ENCODE measurements at places on chromosomes 7 and 10. TPM values are rescaled to one million over a fixed set of nuclear protein-coding genes. Genes with fewer than 3 reads are reported as not detected.

The ANXA8 gene
- total RNA-seq, result 3.9 TPM

DNA sequence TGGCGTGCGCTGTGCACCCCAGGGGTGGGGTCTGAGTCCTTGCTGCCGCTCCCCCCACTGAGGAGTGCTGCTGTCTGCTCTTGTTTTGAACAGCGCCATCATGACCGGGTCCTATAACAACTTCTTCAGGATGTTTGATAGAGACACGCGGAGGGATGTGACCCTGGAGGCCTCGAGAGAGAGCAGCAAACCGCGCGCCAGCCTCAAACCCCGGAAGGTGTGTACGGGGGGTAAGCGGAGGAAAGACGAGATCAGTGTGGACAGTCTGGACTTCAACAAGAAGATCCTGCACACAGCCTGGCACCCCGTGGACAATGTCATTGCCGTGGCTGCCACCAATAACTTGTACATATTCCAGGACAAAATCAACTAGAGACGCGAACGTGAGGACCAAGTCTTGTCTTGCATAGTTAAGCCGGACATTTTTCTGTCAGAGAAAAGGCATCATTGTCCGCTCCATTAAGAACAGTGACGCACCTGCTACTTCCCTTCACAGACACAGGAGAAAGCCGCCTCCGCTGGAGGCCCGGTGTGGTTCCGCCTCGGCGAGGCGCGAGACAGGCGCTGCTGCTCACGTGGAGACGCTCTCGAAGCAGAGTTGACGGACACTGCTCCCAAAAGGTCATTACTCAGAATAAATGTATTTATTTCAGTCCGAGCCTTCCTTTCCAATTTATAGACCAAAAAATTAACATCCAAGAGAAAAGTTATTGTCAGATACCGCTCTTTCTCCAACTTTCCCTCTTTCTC, 26.0 kb downstream of the BNIP3 start:
- DNase-seq, result no peak

- no peak for DNase-seq
Observed at GRCh38 chr10:118658762-118659161, 63.3 kb upstream of the PRLHR start.

The NKX1-2 gene
- total RNA-seq, result not detected

The LGI1 gene
- total RNA-seq, result not detected

DNA sequence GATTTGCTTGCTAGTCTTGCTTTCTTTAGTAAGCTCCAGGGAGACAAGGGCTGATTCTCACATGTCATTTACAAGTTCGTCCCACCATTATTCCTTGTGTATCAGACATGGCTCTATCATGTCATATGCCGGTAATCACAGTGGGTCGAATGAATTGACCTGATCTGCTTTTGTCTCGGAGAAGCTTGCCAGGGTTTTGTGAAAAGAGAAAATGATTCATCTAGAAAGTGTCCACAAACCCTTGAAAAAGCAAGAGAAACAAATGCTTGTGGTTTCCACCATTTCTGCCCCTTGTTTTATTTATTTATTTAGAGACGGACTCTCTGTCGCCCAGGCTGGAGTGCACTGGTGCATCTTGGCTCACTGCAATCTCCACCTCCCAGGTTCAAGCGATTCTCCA, 278.5 kb downstream of the TCF7L2 start:
- DNase-seq, result peak; percentile 36

The ANKRD30A gene
- total RNA-seq, result 0.97 TPM

The NDUFB8 gene
- total RNA-seq, result 162 TPM

The NKX2-3 gene
- not detected for total RNA-seq

The CALHM2 gene
- total RNA-seq, result 19.6 TPM

- no peak for DNase-seq
Observed at GRCh38 chr7:82961240-82961639, 201.4 kb downstream of the PCLO start.

The GIMAP2 gene
- total RNA-seq, result 2.6 TPM

DNA sequence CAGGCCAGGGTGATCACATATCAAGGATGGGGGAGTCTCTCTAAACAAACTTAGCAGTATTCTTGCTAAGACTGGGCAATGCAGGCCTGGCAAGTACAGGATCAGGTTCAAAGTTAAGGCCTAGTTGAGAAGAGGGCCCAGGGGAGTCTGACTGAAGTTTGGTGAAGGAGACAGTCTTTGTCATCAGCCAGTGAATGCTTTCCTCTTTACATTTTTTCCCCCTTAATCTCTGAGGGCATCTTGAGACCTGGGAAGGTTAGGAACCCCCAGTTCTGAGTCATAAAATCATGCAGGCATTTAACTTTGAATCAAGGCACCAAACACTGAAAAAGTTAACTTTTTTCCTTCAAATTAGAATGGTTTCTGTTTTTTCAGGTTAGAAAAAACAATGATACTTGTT, 311.5 kb downstream of the REEP3 start:
- DNase-seq, result no peak

The AMPH gene
- total RNA-seq, result 0.86 TPM

DNA sequence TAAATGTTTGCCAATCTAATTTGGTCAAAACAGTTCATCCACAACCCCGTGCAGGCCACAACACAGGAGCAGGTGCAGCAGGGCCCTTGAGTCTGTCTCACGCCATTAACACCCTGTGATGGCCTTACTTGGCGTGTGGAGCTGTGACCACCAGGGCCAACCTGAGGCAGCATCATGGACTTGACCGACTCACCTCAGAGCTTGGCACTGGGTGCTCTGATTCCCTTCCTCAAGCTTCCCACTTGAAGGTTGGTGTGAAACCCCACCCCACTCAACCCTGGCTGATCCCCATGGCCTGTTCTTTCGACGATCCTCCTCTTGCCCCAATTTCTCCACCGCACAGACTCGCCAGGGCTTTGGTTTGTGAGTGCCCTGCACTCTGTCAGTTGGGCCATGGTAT, 623.1 kb downstream of the PTPRN2 start:
- DNase-seq, result no peak

The ESYT2 gene
- total RNA-seq, result 66.7 TPM

GRCh38 chr7:36261019-36261754, 108.1 kb downstream of the EEPD1 start:
- DNase-seq, result peak; percentile 55

GRCh38 chr7:2510909-2511768, 8.4 kb upstream of the LFNG start:
- DNase-seq, result peak; percentile 26

The CCDC3 gene
- total RNA-seq, result 0.43 TPM

The TRPV6 gene
- total RNA-seq, result not detected

DNA sequence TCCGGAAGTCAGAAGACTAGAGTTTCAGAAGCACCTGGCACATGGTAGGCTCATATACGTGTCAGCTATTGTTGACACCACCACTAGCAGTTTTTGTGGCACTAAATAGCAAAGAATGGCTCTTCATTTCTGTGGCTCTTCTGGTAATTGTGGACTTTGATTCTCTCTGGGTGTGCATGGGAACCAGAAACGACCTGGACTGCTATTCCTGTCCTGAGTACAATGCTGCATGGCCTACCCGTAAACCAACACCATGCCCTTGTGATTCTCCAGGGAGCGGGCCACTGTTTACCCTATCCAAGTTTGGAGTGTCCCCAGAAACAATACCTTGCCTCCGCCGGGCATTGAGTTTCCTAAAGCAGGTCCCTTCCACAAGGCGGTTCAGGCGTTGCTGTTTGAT, 162.9 kb upstream of the AOAH start:
- DNase-seq, result no peak

DNA sequence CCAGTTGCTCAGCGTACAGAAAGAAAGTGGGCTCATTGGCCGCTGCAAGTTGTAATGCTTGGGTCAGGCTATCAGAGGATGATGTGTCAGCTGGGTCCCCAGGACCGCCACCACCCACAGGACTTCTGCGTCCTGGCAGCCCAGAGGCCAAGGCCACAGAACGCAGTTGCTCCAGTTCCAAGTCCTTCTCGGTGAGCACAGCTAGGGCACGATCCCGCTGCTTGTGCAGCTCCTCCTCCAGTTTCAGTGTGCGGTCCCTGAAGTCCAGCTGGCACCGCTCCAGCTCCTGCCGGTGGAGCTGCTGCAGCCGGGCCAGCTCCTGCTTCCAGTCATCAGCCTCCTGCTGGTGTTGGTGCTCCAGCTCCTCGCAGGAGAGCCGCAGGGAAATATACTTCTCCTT, 3.0 kb downstream of the GCC1 start:
- peak; percentile 36 for DNase-seq

The SEMA3A gene
- total RNA-seq, result 37.4 TPM

- no peak for DNase-seq
Observed at GRCh38 chr10:123144697-123145541, 3.0 kb upstream of the HMX2 start.

All from fibroblast of villous mesenchyme (primary cell).